ENCODE measurements at places on chromosomes 6 and 20.

GRCh38 chr6:138086573-138087196, 20.5 kb downstream of the PERP start:
- DNase-seq: peak; percentile 21

GRCh38 chr6:110418594-110418993, 3.2 kb upstream of the DDO start:
- DNase-seq: no peak

DNA sequence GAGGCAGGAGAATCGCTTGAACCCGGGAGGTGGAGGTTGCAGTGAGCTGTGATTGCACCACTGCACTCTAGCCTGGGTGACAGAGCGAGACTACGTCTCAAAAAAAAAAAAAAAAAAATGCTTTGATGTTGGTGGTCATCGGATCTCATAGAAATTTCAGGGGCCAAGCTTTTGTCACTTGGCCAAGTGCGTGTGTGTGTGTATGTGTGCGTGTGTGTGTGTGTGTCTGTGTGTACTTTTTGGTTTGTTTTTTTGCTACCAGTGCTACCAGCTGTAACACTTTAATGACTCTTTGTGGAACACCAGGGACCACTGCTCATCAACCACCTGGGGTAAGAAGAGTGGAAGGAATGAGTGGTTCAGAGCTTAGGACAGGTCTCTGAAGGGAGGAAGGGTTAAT, 49.7 kb downstream of the TRAF3IP2 start:
- no peak for DNase-seq

GRCh38 chr6:166526937-166527336, 59.5 kb downstream of the RAMACL start:
- no peak for DNase-seq

DNA sequence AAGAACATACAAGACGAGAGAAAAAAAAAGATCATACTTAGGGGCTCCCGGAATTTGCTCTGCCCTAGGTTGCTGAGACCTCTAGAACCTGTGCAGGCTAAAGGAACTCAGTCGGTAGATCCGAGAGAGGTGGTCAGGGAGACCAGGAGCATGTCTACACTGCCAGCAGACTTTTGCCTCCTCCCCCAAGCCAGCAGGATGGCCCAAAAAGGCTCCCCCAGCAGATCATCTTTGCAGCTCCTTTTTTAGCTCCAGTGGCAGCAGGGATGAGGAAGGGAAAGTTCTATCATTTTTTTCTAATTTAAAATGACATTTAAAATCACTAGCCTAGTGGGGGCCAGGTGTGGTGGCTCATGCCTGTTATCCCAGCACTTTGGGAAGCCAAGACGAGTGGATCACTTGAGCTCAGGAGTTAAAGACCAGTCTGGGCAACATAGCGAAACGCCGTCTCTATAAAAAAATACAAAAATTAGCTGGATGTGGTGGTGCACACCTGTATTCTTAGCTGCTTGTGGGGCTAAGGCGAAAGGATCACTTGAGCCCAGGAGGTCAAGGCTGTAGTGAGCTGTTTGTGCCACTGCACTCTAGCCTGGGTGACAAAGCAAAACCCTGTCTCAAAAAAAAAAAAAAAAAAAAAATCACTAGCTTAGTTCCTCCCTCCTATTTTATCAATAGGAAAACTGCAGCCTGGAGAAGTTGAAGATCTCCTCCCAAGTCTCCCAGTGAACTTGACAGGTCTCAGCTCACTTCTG, 69.3 kb upstream of the MYL9 start:
- no peak for DNase-seq

DNA sequence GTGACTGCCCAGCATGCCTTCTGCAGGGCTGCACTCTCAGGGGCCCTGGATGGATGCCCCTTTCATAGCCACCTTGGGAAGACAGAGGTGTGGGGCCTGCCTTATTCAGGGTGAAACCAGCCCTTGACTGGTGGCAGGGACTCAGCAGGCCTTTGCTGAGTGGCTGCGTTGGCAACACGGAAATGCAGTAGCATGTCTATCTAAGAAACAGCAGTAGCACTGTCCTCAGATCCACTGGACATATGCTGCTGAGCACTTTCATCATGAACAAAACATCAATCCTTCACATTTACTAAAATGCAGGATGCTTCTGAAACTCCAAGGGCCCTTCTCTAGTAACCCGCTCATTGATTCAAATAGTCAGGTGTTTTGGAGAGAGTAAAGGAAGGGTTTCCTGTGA, 4.9 kb upstream of the TBXT start:
- DNase-seq: no peak

DNA sequence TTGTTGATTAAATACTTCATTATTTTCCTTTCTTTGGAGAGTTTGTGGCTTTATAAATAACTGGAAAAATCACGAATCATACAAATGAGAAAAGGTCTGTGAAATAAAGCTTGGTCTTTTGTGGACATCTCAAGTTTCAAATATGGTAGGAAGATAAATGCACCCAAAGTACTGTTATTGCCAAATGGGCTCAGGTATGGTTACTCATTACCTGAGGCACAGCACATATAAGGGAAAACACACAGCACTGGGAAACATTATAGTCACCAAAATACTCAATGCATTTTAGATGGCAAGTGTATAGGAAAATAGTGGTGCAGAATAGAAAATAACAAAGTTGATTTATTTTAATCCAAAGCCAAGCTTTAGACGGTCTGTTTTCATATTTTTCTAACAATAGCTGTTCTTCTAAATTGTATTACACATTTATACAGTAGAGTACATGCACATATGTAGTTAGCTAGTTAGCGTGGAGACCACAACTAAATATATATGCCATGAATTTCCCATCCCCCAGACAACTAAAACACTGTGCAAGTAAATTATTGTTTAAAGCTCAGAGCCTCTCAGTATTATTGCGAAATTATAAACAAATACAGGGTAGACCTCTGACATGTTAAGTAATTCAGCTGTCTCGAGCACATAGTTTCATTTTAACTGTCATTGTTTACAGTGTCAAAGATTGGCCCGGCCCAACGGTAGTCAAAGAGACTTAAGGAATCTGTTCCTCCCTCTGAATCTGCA, 336.0 kb downstream of the SYNE1 start:
- no peak for DNase-seq

DNA sequence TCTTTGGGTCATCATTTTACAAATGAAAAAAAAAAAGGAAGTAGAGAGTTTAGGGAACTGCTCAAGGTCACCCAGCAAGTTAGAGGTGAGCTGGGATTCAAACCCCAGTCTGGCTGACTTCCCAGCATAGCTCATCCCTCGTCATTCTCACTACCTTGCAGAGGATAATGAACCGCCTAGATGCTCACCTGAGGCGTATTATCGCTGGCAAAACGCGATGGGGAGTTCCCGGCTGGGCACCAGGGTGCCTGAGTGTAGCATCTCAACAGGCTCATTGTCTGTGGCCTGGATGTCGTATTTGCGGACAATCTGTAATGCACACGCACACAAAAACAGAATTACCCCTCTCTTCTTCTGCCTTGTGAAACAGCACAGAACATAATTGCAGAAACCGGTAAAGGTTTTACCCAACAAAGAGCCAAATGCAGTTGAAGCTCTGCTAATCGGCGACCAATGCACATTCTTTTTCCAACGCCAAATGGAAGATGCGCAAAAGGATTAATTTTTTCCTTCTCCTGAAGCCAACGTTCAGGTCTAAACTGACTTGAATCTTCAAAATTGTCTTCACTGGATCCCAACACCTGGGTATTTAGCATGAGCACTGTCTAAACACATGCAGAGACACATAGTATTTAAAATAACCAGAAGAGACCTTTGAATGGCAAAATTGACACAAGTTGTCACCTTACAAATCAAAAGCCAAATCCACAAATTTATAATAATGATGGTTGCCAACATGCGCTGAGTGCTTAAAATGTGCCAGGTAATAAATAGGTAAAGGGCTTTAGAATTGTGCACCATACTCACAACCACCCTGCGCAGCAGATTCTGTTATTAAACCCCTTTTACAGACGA, 16.6 kb downstream of the CYP24A1 start:
- DNase-seq: no peak

- no peak for DNase-seq
Observed at GRCh38 chr20:34491226-34491931, 24.8 kb upstream of the DYNLRB1 start.

GRCh38 chr6:110833831-110834230, 18.6 kb upstream of the CDK19 start:
- DNase-seq: no peak

GRCh38 chr6:106143665-106144064, 57.5 kb downstream of the PRDM1 start:
- no peak for DNase-seq

GRCh38 chr6:37492991-37493660, 6.6 kb downstream of the CCDC167 start:
- no peak for DNase-seq

DNA sequence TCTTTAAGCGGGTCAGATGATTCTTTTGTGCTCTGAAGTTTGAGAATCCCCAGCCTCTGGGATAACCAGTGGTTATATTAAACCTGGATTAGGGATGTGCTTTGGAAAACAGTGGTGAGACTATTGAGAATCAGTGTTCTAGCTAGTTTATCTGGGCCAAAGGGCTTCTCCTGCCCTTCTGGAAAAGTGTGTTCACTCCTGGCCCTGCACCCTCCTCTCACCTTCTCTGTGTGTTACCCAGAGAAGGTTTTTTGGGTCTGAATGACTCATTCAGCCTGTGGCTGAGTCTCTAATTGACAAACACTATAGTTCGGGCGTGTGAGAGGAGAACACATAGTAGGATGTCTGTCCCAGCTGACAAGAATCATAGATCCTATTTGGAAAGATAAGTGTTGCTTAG, 66.7 kb downstream of the LRRC1 start:
- DNase-seq: no peak

DNA sequence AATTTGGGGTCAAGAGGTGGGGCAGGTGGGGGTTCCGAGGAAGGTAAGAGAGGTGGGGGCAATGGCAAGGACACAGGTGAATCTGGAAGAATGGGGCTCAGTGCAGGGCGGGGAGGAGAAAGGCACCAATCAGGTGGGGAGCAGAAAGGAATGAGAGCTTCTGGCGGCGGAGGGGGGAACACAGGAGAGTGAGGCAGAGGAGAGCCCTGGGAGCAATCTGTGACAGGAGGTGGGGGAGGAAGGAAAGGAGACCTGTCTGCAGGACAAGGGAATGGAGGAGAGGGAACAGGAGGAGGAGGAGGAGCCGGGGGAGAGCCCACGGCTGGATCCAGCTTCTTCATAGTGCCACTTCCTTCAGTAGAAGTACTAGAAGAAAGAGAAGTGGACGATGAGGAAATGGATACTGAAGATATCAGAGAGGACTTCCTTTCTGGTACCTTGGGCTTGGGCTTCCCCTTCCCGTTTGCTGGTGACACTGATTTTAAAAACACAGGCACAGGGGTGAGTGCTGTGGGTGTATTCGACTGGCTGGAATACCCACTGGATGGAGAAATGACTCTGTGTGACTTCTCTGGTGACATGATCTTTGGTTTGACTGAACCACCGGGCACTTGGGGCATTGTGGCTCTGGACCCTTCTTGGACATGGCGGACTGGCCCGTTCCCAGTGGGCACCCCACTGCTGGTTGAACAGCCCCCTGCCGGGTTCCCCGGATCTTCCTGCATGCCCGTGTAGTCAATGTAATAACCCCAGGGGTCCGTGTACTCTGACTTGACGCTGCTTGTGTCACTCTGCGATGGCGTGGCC, 27.4 kb downstream of the HEBP2 start:
- DNase-seq: no peak

DNA sequence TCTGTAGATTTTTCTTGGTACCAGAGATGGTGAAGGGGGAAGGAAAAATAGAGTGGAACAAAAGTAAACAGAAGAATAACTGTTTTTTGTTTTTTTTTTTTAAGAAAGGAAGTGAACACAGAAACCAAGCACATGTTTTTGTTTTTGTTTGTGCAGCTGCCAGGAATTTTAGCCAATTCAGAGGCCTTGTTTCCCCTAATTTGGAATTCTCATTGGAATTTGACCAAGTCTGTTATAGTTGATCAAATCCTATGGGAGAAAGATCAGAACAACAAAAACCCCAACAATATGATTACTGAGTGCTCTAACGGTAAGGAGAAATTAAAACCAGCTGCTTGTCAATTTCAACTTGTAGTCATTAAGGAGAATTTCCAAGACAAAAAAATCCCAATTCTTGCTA, 18.2 kb upstream of the IL22RA2 start:
- no peak for DNase-seq

DNA sequence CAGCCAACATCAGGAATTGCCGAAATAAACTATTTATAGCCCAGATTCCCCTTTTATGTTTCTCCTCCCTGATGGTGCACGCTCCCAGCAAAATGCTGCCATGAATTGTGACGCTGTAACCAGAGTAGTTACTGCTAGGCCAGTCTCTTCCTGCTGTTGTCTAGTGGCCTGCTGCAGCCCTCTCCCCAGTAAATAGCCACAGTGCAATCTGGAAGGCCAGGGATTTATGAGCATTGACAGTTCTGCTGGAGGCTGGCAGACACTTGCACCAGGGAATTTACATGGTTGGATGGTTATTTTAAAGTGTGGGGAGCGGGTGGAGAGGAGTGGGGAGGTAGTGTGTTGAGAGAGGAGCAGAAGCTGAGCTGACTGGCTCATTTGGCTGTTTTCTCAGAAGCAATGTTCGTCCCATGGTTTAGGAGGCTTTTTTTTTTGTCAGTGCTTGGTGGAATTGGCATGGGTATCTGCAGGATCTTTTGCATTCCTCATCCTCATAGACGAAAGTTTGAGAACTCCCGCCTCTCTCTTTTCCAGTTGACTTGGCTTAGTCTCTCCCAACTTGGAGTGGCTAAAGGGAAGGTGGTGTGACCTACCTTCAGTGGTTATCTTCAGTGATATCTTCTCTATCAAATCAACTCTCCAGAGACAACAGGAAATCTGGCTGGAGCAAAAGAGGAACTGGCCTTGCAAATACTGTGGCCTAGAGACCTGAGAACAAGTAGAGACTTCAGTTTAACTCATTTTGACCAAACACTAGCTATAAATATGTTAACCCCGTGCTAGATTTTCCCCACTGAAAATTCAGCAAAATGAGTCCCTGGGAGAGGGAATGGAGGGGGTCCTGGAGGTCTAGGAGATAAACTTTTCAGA, 99.3 kb upstream of the VSTM2L start:
- DNase-seq: no peak

- DNase-seq: no peak
Observed at GRCh38 chr6:90148867-90149266, 147.8 kb downstream of the BACH2 start.

GRCh38 chr6:20540683-20541082, 6.4 kb downstream of the CDKAL1 start:
- DNase-seq: no peak

GRCh38 chr20:56748476-56749377, 119.6 kb downstream of the TFAP2C start:
- no peak for DNase-seq

DNA sequence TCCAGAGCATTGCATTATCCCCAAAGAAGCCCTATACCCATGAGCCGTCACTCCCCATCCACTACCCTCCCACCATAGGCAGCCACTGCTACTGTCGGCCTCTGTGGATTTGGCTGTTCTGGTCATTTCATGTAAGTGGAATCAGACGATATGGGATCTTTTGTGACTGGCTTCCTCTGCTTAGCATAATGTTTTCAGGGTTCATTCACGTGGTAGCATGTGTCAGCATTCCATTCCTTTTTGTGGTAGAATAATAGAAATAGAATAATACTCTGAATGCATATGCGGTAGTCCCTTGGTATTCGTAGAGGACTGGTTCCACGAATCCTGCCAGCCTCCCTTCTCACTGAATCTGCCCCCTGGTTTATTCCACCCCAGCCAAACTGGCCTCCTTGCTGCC, 402.6 kb upstream of the SULF2 start:
- no peak for DNase-seq

- DNase-seq: no peak
Observed at GRCh38 chr20:2259731-2260130, 36.1 kb upstream of the TGM3 start.

Measured in progenitor cell of endocrine pancreas (in vitro differentiated cells).